ENCODE measurements at places on chromosomes 12 and 14.
A peak's percentile ranks its signal among the peaks of the same experiment; 100 is the strongest.

- DNase-seq = no peak
Observed at GRCh38 chr14:33493266-33493665, 457.6 kb downstream of the EGLN3 start.

DNA sequence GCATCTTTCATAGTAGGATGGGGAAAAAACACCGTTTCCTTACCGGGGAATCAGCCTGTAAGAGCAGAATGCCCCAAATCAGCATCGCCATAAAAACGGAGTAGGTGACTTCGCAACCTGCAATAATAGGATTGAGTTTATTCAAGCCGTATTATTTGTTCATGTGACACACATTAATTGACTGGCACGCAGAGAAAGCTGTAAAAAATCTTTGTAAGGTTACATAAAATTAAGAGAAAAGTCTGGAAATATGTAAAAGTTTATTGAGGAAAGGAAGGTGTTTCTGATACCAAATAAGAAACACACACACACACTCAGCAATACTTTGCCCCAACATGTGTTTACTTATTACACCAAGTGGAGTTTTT is 628 bp upstream of the CAPRIN2 start:
- no peak for DNase-seq

- peak; percentile 87 for DNase-seq
Observed at GRCh38 chr14:30005114-30005808, 77.6 kb upstream of the PRKD1 start.

- DNase-seq = no peak
Observed at GRCh38 chr12:85308374-85308773, 28.4 kb downstream of the ALX1 start.

DNA sequence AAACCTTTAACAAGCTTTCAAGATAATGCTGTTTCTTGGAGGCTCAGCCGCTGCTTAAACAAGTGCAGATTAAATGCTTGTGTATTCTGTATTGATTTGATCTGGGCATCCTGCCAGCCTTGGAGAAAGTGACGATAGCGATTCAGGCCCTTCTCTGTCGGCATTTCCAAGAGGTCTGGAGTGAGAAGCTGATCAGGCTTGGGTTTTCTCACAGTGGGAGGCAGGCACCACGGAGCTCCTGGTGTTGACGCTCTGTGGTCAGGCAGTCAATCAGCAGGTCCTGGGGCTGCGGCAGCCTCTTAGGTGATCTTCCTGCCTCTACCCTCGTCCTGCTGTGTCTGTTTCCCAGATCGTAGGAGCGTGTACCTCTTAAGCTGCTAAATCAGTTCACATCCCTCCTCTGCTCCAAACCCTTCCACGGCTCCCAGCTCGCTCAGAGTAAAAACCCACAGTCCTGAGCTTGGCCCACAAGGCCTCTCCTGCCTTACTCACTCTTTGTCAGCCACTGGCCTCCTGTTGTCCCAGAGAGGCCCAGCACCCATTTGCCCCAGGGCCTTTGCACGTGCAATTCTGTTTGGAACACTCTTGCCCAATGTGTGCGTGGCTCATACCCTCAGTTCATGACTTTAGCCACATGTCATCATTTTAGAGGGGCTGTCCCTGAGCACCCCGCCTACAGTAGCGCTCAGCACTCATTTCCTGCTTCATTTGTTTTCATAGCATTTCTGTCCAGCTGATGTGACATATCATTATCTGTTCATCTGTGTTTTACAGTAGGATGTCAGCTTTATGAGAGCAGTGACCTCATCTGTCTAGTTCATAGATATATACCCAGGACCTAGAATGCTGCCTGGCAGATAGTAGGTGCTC is 155.4 kb downstream of the AACS start:
- DNase-seq = peak; percentile 54

- DNase-seq = no peak
Observed at GRCh38 chr12:89245090-89245489, 107.2 kb downstream of the DUSP6 start.

GRCh38 chr12:19988001-19988400 is 380.3 kb upstream of the PDE3A start:
- no peak for DNase-seq

DNA sequence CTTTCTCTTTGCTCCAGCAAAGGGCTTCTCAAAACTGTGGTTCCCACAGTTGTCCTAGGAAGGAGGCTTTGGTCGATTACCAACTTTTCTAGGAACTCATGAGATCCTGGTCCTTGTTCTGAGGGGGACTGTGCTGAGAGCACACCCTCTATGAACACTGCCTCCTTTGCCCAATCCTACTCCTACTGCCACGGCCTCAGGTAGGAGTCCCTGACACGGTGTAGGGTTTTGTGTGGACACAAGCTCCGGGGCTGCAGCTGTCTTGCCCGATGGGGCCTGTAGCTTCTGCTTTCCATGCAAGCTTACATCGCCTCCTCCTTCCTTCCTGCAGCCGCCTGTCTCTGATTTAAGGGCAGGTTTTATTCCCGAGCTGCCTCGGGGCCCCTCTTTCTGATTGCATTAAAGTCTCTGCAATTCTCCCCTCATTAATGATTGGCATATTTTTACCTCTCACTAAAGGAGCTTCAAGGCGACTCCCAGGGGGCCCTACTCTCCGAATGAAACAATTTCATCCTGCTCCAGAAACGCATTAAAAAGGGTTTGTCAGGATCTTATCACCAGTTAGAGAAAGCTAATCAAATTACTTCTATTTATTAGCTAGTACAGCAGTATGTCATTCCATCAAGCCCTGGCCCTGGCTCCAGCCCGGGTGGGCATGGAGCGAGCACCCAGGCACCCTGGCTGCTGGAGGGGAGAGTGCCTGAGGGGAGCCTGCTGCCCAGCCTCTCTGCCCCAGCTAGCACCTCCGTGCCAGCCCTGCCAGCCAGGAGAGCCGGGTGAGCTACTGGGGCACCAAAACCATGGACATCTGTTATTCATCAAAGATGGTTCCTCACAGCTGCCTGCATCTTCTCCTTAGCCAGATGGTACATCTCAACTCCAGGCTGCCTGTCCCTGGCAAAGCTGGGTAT is 38.0 kb upstream of the ESRRB start:
- no peak for DNase-seq

DNA sequence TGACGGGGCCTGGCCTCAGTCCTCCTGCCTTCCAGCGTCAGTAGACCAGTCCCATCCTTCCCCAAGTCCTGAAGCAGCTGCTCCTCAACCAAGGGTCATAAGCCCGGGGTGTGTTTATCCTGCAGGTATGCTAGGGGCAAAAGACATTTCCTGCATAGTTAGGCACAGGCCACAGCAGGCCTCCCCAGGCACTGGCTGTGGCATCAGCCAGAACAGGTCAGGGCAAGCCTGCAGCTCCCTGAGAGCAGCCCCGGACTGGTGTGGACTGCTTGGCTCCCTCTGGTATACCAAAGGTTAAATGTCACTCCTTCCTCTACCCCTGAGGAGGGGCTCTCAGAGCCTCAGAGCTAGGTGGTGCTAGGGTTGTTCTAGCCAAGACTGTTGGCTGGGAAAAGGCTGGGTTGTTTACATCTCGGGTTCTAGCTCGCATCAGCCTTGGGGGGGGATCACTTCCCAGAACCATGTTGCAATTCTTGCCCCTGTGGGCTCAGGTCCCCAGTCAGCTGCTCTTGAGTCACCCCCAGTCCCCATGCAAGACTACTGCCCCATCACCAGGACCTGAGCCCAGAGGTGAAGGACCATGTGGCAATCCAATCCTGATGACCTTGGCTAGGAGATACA is 2.9 kb downstream of the MMP14 start:
- no peak for DNase-seq

GRCh38 chr14:100132161-100132902 is 27.1 kb downstream of the DEGS2 start:
- no peak for DNase-seq

GRCh38 chr14:103905842-103906456 is 22.3 kb upstream of the TDRD9 start:
- DNase-seq = no peak

DNA sequence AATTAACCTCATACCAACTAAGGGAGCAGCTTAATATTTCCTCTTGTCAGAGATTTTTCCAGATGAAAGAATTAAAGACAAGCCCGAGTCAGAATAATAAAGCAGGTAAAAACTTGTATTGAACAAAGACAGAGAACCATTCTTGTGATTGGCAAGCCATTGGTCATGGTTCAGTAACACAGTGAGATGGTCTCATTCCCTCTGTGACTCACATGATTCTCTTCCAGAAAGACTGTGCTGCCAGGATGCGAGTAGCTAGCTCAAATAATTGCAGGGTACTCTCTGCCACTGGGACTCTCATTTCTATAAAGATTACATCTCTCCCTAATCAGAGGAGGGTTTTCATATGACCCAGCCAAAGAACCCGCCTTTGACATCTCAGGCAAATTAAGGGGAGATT is 179.4 kb downstream of the PHLDA1 start:
- DNase-seq = no peak

GRCh38 chr12:79402606-79403005 is 288.2 kb downstream of the PAWR start:
- DNase-seq = no peak

GRCh38 chr12:93667672-93668071 is 9.5 kb upstream of the CRADD start:
- DNase-seq = no peak

GRCh38 chr14:52008136-52008535 is 18.8 kb downstream of the RTRAF start:
- no peak for DNase-seq

DNA sequence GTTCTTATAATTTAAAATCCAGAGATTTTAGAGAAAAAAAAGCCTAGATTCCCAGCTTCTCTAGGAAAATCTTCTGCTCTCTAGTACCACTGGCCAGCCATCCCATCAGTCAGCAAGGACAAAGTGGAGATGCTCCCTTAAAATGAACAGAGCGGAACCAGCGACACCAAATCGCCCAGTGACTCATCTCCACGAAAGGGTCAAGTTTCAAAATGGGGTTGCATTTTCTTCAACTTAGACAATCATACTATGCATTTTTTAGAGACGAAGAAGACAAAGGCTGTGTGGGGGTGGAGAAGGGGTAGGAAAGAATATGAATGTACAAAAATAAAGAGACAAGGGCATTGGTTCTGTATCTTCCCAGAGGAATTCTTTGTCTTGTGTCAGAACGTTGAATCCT is 212.0 kb downstream of the SLC15A4 start:
- no peak for DNase-seq

DNA sequence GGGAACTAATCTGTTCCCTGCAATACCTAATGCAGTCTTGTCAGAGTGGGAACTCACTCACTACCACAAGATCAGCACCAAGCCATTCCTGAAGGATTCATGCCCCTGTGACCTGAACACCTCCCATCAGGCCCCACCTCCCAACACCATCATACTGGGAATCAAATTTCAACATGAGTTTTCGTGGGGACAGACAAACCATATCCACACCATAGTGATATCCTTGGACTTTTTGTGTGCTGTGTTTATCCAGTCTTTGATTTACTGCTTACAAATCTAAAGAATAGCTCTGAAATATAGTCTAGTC is 243.5 kb downstream of the FBXL14 start:
- no peak for DNase-seq

- no peak for DNase-seq
Observed at GRCh38 chr14:54173802-54174201, 217.2 kb upstream of the BMP4 start.

- no peak for DNase-seq
Observed at GRCh38 chr14:104650981-104651875, 38.2 kb upstream of the INF2 start.

DNA sequence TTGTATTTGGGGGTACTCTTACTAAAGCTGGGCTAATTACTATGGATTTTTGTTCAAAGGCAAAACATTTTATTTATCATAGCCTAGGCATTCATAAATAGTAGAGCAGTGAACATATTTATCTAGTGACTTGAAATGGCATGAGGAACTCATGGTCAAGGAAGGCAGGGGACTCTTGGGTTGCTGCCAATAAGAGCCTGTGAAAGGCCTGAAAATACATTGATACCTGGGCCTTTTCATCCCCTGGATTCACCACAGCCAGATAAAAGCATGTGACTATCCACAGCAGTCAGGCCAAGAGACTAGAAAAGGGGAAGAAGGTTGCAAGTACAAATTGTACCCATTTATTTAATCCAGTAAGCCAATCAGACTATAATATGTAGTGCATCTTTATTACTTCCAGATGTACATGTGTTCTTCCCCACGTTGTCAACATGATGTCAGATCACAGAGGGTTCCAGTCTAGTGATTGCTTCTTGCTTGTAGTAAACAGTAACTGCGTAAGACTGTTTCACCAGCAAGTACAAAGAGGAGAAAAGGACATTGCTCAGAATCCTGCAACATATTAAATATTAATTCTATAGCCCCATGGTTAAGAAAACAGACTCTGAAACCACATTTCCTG is 409.7 kb downstream of the NOVA1 start:
- no peak for DNase-seq

DNA sequence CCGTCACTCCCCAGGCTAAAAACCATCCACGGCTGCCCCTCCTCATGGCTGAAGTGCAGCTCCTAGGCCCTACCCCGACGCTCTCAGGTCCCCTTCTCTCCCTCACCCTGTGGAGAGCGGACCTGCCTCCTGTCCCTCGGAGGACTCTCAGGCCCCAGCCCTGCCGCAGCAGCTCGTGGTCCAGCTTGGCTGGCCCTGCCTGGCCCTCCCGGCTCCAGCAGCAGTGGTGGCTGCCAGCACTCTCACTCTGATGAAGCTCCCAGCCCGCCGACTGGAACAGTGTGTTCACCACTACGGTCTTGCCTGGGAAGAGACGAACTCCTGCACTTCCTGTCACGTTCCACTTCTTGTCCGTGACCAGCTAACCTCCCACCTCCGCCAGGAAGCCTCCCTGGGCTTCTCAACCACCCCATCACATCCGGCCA is 11.1 kb downstream of the BAG5 start:
- no peak for DNase-seq

DNA sequence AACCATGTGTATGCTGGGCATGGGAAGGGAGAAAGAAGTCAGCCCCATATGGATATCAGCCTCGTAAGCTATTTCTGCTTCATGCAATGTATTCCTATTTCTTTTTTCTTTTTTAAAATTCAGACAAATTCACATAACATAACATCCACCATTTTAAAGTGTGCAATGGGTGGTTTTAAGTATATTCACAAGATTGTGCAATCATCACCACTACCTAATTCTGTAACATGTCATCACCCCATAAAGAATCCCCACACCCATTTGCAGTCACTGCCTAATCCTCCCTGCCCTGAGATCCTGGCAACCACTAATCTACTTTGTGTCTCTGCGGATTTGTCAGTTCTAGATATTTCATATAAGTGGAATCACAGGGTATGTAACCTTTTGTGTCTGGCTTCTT is 9.5 kb downstream of the POMT2 start:
- DNase-seq = no peak

DNA sequence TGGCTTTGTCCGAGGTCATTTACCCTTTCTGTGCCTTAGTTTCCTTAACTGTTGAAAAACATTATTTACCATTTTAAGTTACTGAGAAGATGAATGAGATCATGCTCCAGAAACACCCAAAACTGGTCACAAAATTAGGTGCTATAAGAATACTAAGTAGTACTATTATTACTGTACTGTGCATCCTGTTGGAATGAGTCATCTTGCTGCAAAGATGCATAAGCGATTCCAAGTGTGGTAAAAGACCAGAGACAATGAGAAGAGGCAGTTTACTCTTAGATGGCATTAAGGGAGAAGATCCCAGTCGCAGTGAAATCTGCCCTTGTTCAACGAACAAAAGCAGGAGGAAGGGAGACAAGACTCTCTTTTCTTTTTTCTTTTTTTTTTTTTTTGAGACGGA is 4.2 kb upstream of the PLEKHA5 start:
- no peak for DNase-seq

All from DMS79 (cell line).